A549 treated with dexamethasone at 1 μM for 4 hours (cell line): ENCODE measurements at places on chromosomes 12 and 14. TPM values are rescaled to one million over a fixed set of nuclear protein-coding genes. Genes with fewer than 3 reads are reported as not detected.

The RNU6-7 gene
- total RNA-seq = not detected in 5 replicates

The LRFN5 gene
- not detected in 5 replicates for total RNA-seq

The KLHDC2 gene
- 29.7 to 32.9 TPM (median 32.4 TPM) in 5 replicates for total RNA-seq

The ITGA7 gene
- total RNA-seq = 0.90 to 1.4 TPM (median 0.98 TPM) in 5 replicates

The GYS2 gene
- 0.06 to 0.23 TPM (median 0.18 TPM) in 3 of 5 replicates, not detected in the others for total RNA-seq
